ENCODE measurements at places on chromosomes 7 and 10. TPM values are rescaled to one million over a fixed set of nuclear protein-coding genes. Genes with fewer than 3 reads are reported as not detected.
A peak's percentile ranks its signal among the peaks of the same experiment; 100 is the strongest.

Gene BLNK
- 11.2 TPM for polyA plus RNA-seq

- peak; percentile 35 for DNase-seq
- peaks cover 25% of the 10 kb centered on the region for H3K4me1 ChIP-seq
- H3K27me3 ChIP-seq, result no peaks in the 10 kb centered on the region
- H3K4me3 ChIP-seq, result no peak overlapping the region
Observed at GRCh38 chr7:150787321-150788281, 12.6 kb downstream of the TMEM176B start.

DNA sequence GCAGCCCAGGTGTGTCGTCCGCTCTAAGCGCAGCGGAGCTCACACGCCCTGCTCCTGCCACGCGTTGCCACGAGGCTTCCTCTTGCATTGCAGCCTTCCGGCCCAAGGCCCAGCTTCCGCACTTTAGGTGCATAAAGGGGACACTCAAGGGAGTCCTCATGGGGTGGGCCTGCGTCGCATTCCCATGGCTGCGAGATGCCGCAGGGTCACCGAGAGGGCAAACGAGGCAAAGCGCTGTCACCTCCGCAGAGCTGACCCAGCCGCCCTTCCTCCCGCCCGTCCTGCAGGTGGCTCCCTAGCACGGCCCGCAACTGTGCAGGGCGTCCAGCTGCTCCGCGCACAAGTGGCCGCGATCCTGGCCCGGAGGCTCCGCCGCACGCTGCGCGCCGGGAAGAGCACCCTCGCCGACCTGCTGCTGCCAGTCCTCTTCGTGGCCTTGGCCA is 283.5 kb downstream of the ABCA13 start:
- no peak overlapping the region for H3K4me3 ChIP-seq
- H3K36me3 ChIP-seq, result no peaks in the 10 kb centered on the region
- no peaks in the 10 kb centered on the region for H3K27me3 ChIP-seq
- DNase-seq, result no peak
- H3K4me1 ChIP-seq, result no peaks in the 10 kb centered on the region

GRCh38 chr7:116497708-116498107 is 1.8 kb upstream of the CAV2 start:
- H3K27me3 ChIP-seq, result peaks cover 16% of the 10 kb centered on the region
- no peaks in the 10 kb centered on the region for H3K36me3 ChIP-seq
- no peak for DNase-seq
- H3K4me1 ChIP-seq, result no peaks in the 10 kb centered on the region

- no peaks in the 10 kb centered on the region for H3K4me1 ChIP-seq
- H3K27ac ChIP-seq, result no peak overlapping the region
- H3K4me3 ChIP-seq, result no peak overlapping the region
- H3K27me3 ChIP-seq, result no peaks in the 10 kb centered on the region
- DNase-seq, result no peak
- H3K36me3 ChIP-seq, result no peaks in the 10 kb centered on the region
Observed at GRCh38 chr7:157444011-157444842, 107.4 kb downstream of the DNAJB6 start.

DNA sequence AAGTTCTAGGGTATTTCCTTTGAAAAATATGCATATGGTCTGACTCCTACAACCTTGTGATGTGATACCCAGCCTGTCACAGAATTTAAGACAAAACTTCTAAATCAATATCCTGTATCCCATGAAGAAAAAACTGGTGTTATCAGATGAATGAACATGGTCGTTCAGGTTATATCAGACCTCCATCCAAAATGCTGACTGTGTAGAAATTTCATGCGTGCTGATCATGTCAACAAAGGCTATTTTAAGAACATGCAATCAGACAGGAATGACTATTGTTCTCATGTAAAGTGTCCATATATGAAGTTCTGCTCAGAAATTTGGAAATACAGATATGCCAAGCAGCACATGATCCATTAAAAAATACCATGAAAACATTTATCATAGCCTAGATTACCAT is 62.3 kb downstream of the NEBL start:
- no peaks in the 10 kb centered on the region for H3K36me3 ChIP-seq
- no peaks in the 10 kb centered on the region for H3K4me1 ChIP-seq
- no peak overlapping the region for H3K4me3 ChIP-seq
- no peak for DNase-seq
- no peaks in the 10 kb centered on the region for H3K27me3 ChIP-seq

Gene ARPC1A
- 149 TPM for polyA plus RNA-seq

- H3K27ac ChIP-seq, result no peak overlapping the region
- no peaks in the 10 kb centered on the region for H3K27me3 ChIP-seq
- DNase-seq, result no peak
- H3K4me3 ChIP-seq, result no peak overlapping the region
- no peaks in the 10 kb centered on the region for H3K4me1 ChIP-seq
Observed at GRCh38 chr7:107827501-107827900, 24.5 kb upstream of the SLC26A3 start.

Gene SEMA3A
- 0.27 TPM for polyA plus RNA-seq

DNA sequence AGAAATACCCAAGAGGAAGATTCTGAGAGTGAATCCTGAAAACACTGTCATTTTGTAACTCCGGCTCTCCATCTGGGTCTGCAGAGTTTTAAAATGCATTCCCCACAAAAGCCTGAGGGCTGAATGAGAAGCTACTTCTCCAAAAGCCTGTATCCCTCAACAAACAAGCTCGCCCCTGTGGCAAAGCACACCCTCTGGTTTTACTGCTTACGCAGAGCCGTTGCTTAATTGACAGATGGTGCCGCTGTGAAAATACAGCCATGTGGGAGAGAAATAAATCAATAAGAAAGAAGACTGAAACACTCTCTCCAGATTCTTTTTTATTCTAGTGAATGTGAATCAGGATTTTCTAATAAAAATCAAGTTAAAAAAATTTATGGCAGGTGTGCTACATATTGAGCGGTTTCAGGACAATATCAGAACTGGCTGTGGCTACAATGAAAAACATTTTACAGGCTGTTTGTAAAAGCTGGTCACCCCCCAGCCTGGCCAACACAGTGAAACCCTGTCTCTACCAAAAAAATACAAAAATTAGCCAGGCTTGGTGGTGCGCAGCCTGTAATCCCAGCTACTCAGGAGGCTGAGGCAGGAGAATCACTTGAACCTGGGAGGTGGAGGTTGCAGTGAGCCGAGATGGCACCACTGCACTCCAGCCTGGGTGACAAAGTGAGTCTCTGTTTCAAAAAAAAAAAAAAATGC is 32.5 kb downstream of the C7orf33 start:
- no peak overlapping the region for H3K27ac ChIP-seq
- no peaks in the 10 kb centered on the region for H3K27me3 ChIP-seq
- no peak overlapping the region for H3K4me3 ChIP-seq
- peaks cover under 1% of the 10 kb centered on the region for H3K4me1 ChIP-seq

Gene NUDT13
- polyA plus RNA-seq, result 3.2 TPM

Gene GHRHR
- polyA plus RNA-seq, result 0.68 TPM

- peaks cover 16% of the 10 kb centered on the region for H3K4me1 ChIP-seq
- H3K27ac ChIP-seq, result no peak overlapping the region
- H3K36me3 ChIP-seq, result peaks cover 2% of the 10 kb centered on the region
- no peak for DNase-seq
- no peaks in the 10 kb centered on the region for H3K27me3 ChIP-seq
Observed at GRCh38 chr7:75920431-75921161, 5.6 kb downstream of the POR start.

DNA sequence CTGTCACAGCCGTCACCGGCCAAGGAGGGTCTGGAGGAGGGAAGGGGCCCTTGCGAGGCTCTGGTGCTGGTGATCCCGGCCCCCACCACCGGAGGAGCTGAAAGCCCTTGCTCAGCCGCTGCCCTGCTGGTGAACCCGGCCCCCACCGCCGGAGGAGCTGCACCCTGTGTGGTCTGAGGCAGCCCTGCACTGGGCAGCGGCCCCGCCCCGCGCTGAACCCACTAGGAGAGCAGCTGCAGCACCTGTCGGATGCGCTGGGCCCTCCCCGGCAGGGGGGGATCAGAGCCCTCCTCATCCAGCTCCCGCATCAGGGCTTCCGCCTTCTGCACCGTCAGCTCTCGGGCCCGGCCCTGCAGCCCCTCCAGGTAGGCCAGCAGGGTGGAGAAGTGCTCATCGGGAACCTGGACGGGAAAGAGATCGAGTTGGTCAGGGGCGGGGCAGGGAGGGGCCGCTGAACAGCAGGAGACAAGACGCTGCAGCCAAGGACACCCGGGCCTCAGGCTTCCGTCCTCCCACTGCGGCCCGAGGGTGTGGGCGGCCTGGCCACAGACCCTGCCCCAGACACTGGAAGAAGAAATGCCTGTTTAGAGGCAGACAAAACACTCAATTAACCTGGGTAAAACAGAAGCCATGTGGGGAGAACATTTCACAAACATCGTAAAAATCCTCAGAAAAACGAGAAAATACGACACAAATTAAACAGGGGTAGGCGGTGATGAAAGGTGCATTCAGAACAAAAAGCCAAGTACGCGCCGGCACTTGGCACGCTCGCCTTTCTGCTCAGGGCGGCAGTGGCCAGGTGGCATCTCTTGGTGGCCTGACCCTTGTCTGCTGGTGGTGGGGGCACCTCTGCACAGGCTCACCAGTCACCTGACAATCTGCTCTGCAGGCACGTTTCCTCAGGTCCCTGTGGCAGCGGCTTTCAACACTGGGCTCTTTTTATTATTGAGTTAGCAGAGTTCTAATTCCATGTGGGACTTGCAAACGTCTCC is 14.7 kb downstream of the CYP2W1 start:
- H3K27ac ChIP-seq, result no peak overlapping the region
- H3K27me3 ChIP-seq, result no peaks in the 10 kb centered on the region
- no peak for DNase-seq
- H3K4me3 ChIP-seq, result no peak overlapping the region

- H3K4me1 ChIP-seq, result no peaks in the 10 kb centered on the region
- no peak overlapping the region for H3K4me3 ChIP-seq
- no peaks in the 10 kb centered on the region for H3K36me3 ChIP-seq
- no peak for DNase-seq
Observed at GRCh38 chr10:69742928-69743602, 58.6 kb upstream of the COL13A1 start.

Gene SLC26A4
- 0.39 TPM for polyA plus RNA-seq

Gene FAM25G
- polyA plus RNA-seq, result 4.2 TPM

DNA sequence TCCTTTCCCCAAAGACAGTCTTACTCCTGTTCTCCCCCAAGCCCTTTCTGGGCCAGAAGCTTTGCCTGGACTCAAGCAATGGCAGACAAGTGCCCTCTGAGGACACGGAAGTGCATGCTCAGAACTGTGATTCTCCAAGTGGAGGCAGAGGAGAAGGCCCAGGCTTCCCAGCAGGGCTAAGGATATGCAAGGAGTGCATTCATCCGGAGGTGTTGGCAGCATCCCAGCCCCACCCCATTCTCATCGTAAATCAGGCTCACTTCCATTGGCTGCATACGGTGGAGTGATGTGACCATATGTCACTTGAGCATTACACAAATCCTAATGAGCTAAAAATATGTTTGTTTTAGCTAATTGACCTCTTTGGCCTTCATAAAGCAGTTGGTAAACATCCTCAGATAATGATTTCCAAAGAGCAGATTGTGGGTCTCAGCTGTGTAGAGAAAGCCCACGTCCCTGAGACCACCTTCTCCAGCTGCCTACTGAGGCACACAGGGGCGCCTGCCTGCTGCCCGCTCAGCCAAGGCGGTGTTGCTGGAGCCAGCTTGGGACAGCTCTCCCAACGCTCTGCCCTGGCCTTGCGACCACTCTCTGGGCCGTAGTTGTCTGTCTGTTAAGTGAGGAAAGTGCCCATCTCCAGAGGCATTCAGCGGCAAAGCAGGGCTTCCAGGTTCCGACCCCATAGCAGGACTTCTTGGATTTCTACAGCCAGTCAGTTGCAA is 1.4 kb upstream of the RBP3 start:
- H3K27ac ChIP-seq, result no peak overlapping the region
- H3K36me3 ChIP-seq, result no peaks in the 10 kb centered on the region
- DNase-seq, result no peak

Gene COL13A1
- polyA plus RNA-seq, result 0.96 TPM

Gene NODAL
- polyA plus RNA-seq, result 0.21 TPM

Gene SSC4D
- 0.96 TPM for polyA plus RNA-seq

Gene ADAM12
- 0.96 TPM for polyA plus RNA-seq

DNA sequence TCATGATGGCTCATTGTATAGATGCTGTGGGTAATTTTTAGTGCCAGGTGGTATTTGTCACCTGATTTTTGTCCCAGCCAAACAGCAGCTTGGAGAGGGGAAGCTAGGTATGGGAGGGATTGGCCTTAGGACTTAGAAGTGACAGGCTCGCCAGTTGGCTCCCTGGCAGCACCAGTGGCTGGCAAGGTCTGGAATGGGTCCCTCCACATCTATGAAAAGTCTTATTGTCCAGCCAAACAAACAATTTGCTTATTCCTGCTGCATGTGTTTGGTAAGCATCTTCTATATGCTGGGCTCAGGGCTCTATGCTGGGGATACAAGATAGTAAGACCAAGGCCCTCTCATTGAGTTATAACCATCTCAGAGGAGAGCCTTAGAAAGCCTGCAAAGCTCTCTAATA is 42.5 kb downstream of the SORCS3 start:
- no peak overlapping the region for H3K4me3 ChIP-seq
- no peaks in the 10 kb centered on the region for H3K4me1 ChIP-seq
- no peaks in the 10 kb centered on the region for H3K36me3 ChIP-seq

GRCh38 chr10:122363311-122363710 is 11.2 kb upstream of the PLEKHA1 start:
- no peak for DNase-seq
- H3K4me3 ChIP-seq, result no peak overlapping the region
- peak overlapping the region; percentile 47 for H3K27ac ChIP-seq
- peaks cover 6% of the 10 kb centered on the region for H3K27me3 ChIP-seq

- H3K4me1 ChIP-seq, result no peaks in the 10 kb centered on the region
- no peaks in the 10 kb centered on the region for H3K36me3 ChIP-seq
- no peak overlapping the region for H3K27ac ChIP-seq
Observed at GRCh38 chr7:34038816-34039470, 133.6 kb downstream of the BMPER start.

DNA sequence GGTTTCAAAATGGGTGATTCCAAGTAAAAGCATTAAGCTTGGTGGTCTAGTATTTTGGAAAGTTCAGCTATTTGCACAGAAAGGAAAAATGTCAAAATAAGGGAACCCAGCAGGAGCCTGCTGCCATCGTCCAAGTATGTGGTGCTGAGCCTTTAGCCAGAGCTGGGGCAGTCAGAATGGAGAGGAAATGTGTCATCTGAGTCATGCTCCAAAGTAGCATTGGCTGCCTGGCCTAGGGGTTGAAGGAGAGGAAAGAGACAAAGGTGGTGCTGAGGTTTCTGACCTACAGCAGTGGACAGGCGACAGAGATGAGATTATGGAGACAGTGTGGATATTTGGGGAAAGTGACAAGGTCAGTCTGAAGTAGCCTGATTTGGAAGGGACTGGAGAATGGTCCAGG is 103.9 kb downstream of the PLCE1 start:
- no peak overlapping the region for H3K4me3 ChIP-seq
- H3K4me1 ChIP-seq, result no peaks in the 10 kb centered on the region
- no peak overlapping the region for H3K27ac ChIP-seq
- no peaks in the 10 kb centered on the region for H3K27me3 ChIP-seq
- no peak for DNase-seq

- DNase-seq, result no peak
- peaks cover 79% of the 10 kb centered on the region for H3K4me1 ChIP-seq
- peaks cover 59% of the 10 kb centered on the region for H3K36me3 ChIP-seq
- H3K4me3 ChIP-seq, result no peak overlapping the region
- peak overlapping the region; percentile 47 for H3K27ac ChIP-seq
Observed at GRCh38 chr10:124621637-124622036, 122.5 kb downstream of the FAM53B start.

GRCh38 chr10:94069884-94070283 is 76.2 kb downstream of the PLCE1 start:
- DNase-seq, result no peak
- no peak overlapping the region for H3K4me3 ChIP-seq
- no peaks in the 10 kb centered on the region for H3K36me3 ChIP-seq
- H3K27me3 ChIP-seq, result no peaks in the 10 kb centered on the region
- H3K27ac ChIP-seq, result no peak overlapping the region

All from thymus (tissue), 14 donors.